CD8-positive, alpha-beta T cell (primary cell): ENCODE measurements at places on chromosomes 4 and X.

- DNase-seq = no peak
Measured at GRCh38 chr4:165410214-165410613, 31.4 kb downstream of the CPE start.

DNA sequence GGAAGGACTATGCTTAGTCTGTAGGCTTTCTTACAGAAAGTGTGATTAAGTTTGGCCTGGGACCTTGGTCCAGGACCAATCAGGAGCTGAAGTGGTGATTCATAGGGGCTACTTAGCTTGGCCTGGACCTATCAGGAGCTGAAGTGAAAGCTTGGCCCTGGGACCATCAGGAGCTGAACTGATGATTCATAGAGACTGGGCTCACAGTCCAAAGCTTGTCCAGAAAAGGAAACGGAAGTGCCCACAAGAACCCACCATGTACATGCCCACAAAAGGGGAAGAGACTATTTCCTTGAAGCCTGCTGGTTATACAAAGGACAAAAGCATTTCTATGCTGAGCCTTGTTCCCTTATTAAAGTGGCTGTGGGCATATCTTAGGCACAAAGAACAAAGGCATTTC is 12.6 kb downstream of the TENT5D start:
- DNase-seq = no peak

DNA sequence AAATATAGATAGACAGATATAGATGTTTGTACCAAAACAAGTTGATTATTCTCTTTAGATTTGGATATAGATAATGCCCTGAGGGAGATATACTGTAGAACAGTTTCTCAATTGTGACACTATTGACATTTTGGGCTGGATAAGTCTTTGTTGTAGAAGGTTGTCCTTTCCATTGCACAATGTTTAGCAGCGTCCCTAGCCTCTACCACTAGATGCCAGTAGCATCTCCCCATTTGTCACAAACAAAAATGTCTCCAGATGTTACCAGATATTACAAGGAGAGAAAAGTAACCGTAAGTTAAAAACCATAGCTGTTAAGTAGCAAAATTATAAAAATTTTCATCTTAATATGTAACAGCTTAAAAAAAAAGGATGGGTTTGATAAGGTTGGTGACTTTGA is 2595.3 kb downstream of the ARAP2 start:
- no peak for DNase-seq

GRCh38 chrX:121120690-121121605 is 73.5 kb downstream of the GLUD2 start:
- DNase-seq = no peak

- no peak for DNase-seq
Measured at GRCh38 chr4:25560605-25561004, 95.0 kb upstream of the SLC34A2 start.

- no peak for DNase-seq
Measured at GRCh38 chrX:150219374-150220185, 143.5 kb upstream of the MAMLD1 start.

GRCh38 chrX:30607155-30607554 is 29.6 kb upstream of the TASL start:
- no peak for DNase-seq

DNA sequence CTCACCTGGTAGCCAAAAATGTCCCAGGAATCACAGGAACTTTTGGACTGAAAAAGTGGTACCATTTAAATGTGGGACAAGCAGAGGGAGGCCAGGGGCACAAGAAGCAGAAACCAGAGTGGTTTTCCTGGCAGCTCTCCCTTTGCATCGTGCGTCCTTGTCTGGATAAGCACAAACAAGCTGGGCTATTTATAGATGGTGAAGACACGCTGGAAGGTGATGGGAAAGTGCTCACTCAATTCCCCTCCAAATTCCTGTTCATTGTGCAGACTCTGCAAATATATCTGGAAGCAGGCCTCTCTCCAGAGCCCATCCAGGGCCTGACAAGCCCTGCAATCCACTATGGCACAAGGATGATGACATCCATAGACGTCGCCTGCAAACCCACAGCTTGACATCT is 63.6 kb upstream of the MAP3K15 start:
- no peak for DNase-seq

- DNase-seq = no peak
Measured at GRCh38 chr4:73585345-73585744, 34.9 kb downstream of the RASSF6 start.

DNA sequence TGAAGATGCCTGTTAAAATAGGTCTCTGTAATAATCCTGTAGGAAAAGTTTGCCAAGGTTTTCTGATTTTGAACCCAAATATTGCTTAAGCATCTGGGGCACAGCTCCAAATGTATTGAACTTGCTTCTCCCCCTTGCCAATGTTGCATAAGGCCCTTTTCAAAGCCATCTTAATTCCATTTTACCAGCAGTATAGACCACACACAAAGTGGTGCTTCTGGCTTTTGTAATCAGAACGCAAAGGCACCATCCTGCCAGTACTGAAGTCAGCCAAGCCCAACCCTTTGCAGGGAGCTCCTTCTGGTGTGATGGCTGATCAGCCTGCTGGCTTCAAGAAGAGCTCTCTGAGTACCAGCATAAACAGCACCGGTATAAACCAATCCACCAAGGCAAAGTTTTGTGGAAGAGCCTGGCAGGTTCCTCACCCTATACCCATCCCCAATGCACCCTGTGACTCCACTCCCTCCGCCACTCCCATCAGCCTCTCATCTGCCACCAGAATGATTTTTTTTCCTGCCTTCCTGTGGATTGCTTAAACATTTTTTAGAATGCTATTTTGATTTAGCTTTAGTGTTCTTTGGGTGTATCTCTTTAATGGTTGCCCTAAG is 39.2 kb upstream of the USP9X start:
- no peak for DNase-seq

DNA sequence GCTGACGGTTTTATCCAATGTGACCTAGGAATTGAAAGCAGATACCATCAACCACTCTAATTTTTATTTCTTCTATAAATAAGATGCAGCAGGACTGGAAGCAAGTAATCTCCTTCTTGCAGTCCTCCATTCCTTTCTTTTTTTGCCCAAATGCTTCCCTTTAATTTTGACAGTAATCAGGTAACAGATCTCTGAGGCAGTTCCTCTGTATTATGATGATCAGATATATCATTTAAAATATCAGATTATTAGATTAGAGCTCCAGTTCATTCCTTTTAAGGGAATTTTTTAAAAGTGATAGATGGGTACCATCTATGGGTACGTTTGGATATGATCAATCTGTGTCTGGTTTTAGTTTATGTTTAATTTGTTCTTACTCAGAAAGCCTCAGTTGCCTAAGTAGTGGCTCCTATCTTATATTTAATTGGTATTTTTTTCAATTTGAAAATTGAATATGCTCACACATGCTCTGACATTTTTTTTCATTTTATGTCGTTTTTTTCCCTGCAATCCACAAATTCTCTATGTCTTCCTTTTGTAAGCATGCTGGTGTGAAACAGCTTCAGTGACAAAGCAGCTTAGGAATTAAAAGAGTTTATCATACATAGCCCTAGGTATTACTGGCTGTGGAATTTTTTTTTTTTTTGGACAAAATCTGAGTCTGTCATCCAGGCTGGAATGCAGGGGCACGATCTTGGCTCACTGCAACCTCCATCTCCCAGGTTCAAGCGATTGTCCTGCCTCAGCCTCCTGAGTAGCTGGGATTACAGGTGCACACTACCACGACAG is 73.7 kb upstream of the ANK2 start:
- DNase-seq = no peak

DNA sequence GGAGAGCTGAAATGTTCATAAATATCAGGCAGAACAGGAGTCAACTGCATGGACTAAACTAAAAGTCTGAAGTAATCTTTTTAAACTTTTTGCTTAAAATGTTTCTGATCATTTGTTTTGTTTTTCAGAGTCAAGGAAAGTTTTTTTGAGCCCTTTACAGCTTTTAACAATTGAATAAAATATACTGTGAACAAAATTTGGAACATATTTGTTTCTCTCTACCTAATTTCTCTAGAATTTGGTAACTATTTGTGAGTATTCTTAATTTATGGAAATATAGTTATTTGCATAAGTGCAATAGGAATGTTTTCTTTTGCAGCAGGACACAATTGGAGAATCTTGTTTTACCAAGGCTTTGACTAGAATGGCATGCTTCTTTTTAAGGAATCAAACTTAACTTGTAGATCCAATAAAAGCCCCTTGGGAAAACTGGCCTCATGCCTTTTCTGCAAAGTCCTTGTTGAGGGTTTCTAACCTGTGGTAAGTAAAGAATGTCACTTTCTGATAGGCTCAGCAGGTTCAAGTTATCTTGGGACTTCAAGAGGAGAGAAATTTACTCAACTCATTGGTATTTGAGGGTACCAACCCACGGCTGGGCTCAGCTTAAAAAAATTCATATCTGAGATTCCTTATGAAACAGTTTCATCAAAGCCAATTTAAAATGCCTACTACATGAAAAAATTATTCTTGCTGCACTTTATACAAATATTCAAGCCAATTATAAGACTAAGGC is 91.5 kb downstream of the UPRT start:
- DNase-seq = no peak

DNA sequence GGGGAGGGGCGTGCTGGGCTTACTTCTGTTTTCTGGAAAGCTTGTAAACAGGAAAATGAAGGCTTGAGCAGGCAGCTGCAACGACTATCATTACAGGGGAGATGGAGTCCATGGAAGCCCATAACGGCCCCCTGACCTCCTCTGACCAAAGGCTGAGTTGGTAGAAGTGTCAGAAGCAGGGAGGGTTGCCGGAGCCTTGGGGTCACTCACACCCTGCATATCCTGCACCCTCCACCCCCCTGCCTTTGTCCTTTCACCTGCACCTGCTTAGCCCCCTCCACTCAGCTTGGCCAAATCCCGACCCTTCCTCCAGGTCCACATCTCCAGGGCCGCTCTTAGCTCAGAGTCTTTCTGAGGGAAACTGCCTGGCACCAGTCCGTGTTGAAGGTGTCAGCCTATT is 12.5 kb upstream of the MSX1 start:
- DNase-seq = no peak

GRCh38 chrX:152074163-152074562 is 64.2 kb downstream of the MAGEA10 start:
- DNase-seq = no peak

- DNase-seq = no peak
Measured at GRCh38 chrX:44428989-44429627, 85.6 kb upstream of the EFHC2 start.

- DNase-seq = no peak
Measured at GRCh38 chr4:133316909-133317308, 167.8 kb downstream of the PCDH10 start.

GRCh38 chrX:153726286-153727122 is 1.8 kb downstream of the ABCD1 start:
- DNase-seq = no peak

- no peak for DNase-seq
Measured at GRCh38 chr4:103129174-103129573, 29.5 kb upstream of the BDH2 start.

- no peak for DNase-seq
Measured at GRCh38 chr4:125445525-125445924, 130.8 kb downstream of the FAT4 start.

DNA sequence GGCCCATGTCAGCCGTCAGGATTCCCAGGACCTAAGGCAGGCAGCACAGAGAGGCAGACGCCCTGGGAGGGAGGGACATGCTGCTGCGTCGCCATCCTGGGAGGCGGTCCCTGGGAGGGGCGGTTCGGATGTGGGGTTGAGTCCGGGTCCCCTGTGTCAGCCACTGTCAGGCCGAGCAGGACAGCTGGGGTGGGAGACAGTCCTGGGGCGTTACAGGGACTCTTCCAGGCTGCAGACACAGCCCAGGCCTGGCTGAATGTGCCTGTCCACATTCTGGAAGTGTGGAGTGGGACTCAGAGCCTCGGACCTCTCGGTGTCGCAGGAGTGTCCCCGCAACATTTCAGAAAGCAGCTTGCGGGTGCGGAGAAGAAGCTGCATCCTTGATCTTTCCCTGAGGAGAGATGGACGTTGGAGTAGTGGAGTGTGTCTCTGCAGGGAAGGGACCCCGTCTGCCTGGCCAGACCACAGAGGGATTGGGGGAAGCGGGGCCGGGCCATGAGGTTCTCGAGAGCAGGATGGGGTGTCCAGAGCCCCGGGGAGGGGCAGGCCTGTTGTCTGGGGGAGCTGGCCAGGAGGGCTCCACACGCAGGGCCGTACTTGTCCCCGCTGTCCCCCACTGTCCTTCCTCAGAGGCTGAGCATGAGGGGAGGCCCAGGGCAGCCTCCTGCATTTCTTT is 6.1 kb downstream of the AKAP17A start:
- no peak for DNase-seq

- no peak for DNase-seq
Measured at GRCh38 chr4:18398661-18399060, 377.1 kb upstream of the LCORL start.

- DNase-seq = no peak
Measured at GRCh38 chr4:124499261-124499660, 213.3 kb downstream of the ANKRD50 start.

DNA sequence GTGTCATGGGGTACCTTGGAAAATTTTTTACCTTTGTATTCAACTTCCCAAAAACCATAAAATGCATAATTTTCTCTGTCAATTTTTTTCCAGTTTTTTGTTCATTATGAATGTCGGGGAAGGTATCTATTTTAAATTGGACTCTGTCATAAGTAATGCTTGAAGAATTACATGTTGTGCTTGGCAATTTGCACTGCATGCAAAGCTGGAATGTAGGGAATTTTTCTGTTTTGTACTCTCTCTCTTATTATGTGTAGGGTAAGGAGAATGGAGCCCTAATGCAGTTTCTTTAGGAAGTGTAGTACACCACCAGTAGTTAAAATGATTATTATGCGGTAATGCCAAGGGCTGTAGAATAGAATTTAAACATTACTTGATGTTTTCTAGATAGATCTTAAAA is 137.7 kb upstream of the LIMCH1 start:
- no peak for DNase-seq

GRCh38 chrX:84340968-84341367 is 153.0 kb upstream of the RPS6KA6 start:
- DNase-seq = no peak

DNA sequence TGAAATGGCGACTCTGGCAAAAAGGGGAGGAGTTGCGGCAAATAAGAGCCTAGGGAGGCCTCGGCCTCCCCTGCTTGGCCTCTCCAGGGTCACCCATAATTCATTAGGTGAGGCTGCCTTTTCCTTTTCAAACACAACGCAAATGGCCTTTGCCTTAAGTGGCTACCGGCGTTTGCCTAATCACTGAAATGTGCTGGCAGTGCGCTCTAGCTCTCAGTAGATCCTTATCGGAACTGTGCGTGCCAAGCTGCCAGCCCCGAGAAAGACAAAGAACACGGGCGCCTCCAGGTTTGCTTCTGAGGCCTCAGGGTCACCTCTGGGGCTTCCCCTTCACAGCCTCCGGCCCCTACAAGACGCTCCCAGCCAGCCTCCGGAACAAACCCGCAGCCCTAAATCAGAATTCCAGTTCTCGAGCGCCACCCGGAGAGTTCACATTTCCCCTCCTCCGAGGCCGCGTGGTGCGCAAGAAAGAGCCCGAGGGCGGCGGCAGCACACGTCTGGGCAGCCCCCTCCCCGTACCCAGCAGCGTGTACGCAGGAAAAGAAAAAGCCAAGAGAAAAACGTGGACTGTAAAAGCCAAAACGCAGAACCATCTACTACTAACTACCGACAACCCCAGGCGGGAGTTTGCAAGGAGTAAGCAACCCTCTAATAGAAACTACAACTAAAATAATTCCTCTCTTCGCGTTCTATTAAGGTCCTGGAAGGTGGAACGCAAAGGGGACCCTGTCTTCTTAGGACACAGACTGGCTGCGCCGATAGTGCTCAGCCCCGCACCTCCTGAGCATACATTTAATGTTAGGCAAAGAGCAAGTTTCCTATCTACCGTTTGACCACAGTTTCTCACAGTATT is 76.5 kb upstream of the BCOR start:
- DNase-seq = peak; percentile 37
